ENCODE measurements at places on chromosomes 3 and 15.

- DNase-seq, result no peak
Observed at GRCh38 chr3:73602170-73602569, 22.6 kb downstream of the PDZRN3 start.

- no peak for DNase-seq
Observed at GRCh38 chr3:42088803-42089530, 2.2 kb upstream of the TRAK1 start.

- DNase-seq, result no peak
Observed at GRCh38 chr3:13638927-13639326, 90.0 kb downstream of the FBLN2 start.

DNA sequence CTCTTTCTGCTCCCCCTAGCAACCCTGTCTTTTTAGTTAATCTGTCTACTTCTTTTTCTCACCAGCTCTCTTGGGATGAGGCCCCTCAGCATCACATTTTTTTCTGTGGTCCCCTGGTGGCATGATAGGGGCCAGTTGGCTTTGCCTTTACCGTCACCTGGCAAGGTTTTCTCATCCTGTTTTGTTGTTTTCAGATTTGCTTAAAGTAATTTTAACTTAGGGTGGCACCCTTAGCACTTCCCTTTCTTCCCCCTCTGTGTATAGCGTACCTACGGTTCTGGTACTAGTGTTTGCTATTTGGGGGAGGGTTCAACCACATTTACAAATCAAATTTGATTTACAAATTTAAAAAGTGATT is 35.6 kb downstream of the PDCD6IP start:
- no peak for DNase-seq

DNA sequence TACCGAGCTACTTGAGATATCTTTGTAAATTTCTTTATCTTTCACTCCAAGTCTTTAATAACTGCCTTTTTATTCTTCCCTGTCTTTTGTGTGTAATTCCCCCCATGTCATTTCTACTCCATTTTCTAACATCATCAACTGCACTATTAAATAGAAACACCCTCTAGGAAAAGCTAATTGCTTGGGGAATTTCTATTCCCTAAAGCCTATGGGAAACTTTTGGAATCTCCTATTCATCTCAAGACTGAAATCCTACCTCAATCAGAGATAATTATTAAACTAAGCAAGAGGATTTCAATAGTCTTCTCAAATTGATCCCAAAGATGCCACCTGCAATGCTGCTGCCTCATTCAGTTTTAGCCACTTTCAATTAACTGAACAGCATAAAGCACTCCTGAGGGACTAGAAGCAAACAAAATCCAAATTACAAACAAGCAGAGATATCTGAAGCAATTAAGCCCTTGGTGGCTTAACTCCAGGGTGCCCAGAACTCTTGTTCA is 598.7 kb downstream of the IGSF11 start:
- no peak for DNase-seq
